RWPE1 (cell line): ENCODE measurements at places on chromosomes 5 and 9.

- no peak for DNase-seq
Measured at GRCh38 chr5:73641811-73642210, 15.8 kb downstream of the ARHGEF28 start.

GRCh38 chr5:82365026-82365425, 86.9 kb upstream of the RPS23 start:
- DNase-seq, result no peak

- DNase-seq, result peak; percentile 68
Measured at GRCh38 chr5:126965061-126965475, 65.3 kb downstream of the MARCHF3 start.

DNA sequence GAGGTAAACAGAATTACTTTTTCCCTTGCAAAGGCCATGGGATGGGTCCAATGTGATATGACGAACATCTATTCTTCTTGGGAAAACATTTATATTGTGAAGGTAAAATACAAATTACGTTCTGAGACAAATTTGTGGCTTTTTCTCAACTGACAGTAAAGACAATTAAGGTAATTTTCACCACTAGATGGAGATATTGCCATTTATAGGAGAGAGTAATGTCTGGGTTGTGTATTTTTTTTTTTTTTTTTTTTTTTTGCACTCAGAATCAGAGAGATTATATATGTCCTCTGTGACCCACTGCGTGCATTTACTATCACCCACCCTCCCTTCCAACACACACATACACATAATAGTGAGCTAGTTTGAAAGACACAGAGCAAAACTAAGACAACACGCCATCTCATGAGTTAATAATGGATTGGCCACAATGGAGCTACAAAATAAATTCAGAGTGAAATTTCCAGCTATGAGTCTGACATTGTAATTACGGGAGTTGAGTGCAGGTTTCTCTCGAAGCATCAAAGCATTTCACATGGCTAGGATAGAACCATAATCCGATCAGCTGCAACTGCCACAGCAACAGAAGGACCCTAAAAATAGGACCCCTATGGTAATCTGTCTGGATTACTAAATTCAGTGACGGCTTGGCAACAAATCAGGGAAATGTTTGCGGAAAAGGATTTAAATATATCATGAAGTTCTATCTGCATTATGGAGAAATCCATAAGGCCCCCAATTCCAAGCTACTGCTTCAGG, 49.2 kb downstream of the ANXA1 start:
- peak; percentile 40 for DNase-seq

DNA sequence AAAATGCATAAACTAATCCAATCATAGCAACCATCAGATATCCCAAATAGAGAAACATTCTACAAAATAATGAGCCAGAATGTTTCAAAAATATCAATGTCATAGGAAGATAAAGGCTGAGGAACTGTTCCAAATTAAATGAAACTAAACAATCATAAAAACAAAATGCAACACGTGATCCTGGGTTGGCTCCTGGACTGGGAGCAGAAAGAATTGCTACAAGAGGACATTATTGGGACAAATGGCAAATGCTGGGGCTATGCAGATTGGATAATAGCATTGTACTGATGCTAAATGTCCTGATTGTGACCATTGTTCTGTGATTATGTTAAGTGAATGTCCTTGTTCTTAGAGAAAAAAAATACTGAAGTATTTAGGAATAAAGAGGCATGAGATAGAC, 54.2 kb upstream of the AKNA start:
- DNase-seq, result no peak

DNA sequence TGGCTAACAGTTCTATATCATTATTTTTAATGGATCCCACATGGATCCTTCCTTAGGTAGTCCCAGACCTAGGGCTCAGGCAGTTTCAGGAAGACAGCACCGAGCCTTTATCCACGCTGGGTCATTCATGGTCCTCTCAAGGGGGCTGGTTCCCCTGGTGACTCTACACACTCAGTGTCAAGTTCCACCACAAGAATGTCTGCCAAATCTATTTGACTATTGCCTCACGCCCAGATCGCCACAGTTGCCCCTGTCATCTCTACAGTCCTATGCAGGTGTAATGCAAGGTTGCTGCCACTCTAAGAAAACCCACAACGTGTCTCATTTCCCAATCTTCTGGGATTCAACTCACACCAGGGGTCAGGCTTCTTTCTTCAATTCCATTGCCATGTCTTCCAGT, 8.0 kb upstream of the ZNF366 start:
- DNase-seq, result no peak

DNA sequence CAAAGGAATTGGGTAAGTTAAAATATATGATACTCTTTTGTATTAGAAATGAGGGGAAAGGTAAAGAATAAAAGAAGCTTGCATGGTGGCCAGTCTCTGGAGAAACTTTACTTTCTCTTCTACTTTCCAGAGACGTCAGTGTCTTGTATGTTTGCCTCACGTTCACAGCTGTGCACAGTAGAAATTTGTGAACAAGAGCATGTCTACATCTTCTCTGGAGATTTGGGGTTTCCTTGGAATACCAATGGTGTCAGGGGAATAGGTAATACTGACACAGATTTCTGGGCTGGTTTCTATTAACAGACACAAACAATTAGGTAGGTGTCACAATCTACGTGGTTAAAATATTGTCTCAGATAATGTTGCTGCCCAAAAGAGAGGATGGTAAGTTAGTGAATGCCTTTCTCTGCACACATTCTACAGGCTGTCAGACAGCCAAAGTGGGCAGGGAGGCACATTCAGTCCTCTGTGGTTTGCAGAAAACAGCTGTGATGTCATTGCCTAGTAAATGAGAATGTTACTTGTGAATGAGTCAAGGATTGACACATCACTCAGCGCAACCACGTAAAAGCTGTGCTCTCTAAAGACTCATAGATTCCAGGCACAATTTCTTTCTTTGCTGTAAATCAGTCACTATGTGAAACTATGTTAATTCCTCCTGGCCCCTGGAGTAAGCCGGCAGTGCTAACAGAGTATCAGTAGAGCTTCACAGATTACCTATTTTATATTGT, 397.1 kb downstream of the MAN2A1 start:
- peak; percentile 62 for DNase-seq

DNA sequence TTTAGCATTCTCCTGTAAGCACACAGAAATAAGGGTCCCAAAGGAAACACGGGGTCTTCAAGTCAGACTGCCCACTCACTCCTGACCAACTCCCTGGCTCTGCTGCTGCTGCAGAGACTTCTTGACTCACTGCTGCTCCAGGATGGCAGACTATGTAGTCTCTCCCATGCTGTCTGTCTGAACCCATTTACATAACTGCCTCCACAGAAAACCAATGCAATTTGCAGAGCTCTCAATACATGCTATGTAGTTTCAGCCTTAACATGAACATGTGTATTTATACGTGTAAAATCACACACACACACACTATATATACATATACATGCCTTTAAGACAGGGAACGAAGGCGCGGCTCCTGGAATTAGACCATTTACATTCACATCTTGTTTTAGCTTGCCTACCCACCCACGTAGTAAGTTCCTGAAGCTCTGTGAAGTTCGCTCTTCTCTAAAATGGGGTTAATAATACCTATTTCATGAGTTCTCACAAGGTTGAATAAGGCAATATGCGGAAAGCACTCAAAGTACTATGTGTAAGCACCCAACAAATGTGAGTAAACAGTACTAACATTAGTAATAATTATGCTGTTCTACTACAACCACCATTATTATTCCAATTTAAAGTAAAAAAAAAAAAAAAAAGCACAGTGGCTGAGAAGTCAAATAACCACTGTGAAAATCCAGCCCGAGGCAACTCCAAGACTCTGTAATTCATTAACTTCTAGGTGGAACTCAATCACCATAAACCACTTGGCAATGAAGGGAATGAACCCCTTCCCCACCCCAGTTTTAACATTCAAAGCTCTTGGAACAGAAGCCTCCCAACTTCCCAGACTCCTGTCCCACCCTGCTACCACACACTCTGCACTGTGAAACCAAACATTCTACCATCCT, 31.8 kb downstream of the PRELID2 start:
- DNase-seq, result no peak

DNA sequence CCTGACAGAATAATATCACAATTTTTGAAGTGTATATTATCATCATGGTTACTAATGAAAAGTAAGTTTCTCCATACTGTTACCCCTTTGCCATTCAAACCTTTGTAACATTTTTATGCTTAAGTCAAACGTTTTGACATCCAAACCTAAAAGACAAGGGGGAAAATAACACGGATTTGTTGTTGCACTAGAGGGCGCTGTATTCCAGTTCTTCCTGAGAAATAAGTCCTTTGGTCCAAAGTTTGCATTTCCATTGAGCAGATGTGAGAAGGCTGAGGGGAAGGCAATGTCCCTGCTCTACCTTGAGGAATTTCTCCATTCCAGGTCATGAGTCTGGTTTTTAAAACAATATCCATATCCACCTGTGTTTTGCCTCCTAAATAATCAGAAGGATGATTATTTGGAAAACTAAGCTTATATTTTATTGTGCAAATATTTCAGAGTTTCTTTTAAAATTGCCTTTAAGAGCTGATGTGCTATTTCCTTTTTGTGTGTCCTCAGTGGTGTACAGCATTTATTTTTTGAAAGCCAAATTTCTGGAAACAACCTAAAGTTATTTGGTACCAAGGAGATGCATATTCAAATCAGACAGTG, 9.7 kb downstream of the LECT2 start:
- DNase-seq, result peak; percentile 63

GRCh38 chr5:33969572-33970452, 14.7 kb downstream of the SLC45A2 start:
- DNase-seq, result peak; percentile 34

DNA sequence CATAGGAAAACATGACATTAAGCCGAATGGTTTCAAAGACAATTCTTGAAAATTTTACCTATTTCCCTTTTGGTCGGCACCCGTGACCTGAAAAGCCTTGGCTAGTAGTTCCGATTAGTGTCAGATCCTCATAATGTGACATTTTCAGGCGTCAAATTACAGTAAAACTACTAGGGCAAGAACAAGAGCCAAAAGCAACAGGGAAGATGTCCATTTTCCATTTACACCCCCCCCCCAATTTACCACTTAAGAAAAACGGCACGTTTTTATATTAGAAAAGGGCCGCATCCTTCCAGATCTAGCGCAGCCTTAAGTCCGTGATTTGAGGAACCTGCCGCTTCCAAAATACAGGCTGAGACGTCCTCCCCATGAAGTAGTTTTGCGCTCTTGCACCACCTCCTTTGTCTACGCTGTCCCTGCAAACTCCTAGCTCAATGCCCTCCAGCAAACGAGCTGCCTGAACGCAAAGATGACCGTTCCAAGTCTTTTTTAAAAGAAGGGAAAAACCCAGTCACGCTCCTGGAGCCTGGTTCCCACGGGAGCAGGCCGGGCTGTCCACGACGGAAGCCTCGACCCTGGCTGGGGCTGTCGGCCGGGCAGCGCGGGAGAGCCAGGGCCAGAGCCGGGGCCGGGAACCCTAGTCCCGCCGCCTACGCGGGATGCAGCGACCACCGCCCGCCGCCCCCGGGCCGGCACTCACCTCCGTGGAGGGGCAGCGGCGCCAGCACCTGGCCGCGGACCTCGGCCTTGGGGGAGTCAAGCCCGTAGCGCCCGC, 616 bp downstream of the RNF130 start:
- DNase-seq, result peak; percentile 29

DNA sequence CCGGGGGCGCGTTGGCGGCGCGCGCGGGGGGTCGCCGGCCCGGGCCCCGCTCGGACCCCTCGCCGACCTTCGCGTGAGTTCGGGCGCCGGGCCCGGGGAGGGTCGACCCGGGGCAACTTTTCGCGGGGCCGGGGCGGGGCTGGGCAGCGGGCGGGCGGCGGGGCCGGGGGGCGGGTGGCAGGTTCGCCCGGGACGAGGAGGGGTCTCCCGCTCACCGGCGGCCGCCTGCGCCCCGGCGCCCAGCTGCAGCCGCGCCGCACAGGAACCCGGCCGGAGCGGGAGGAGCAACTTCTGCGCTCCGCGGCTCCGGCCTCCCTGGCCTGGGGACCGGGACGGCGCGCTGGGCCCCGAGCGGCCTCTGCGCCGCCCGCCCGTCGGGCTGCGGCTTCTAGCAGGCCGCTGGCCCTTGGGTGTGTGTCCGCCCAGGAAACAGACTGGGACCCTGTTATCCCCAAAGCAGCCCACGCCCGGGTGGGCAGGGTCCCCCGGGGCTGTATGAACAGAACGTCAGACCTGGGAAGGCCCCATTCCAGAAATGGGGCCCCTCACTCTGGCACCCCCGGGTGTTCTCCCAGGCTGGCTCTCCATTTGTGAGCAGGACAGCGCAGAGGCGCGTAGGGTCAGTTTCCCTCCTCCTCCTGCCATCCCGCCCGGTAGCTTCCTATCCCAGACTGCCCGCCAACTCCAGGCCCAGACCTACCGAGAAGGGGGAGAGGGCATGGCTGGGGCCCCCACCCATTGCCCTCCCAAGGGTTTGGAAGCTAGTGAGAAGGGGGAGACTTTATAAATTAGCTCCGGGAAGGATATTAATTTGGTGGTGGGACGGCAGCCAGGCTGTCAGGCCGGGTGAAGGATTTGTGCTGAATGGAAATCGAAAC, 708 bp downstream of the RXRA start:
- peak; percentile 60 for DNase-seq

DNA sequence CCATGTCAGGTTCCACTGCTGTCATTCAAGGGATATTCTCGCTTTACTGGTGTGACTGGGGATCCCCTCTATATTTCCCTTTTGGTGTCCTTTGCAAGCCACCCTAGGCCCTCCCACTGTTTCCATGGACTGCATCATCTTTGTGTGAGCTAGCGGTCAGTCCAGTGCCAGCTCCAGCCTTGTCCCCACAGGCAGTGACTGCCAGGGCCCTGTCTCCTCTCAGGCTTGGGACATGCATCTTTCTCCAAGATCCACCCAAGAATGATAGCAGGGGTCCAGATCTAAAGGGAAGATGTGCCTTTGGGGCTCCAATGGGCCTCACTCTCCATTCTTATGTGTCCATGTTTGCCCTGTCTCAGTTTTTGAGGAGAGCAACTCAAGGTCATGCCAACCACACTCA, 37.8 kb upstream of the NXNL2 start:
- no peak for DNase-seq

- DNase-seq, result no peak
Measured at GRCh38 chr5:179614745-179615144, 8.7 kb downstream of the HNRNPH1 start.

GRCh38 chr5:3344671-3345070, 251.0 kb upstream of the IRX1 start:
- no peak for DNase-seq
